ENCODE measurements at places on chromosomes 11 and 22. TPM values are rescaled to one million over a fixed set of nuclear protein-coding genes. Genes with fewer than 3 reads are reported as not detected.

Gene SORL1
- 31.9 TPM for polyA plus RNA-seq

Gene DENND6B
- 15.7 TPM for polyA plus RNA-seq

Gene NEFH
- polyA plus RNA-seq: 4.1 TPM

Gene CD3E
- polyA plus RNA-seq: 2.5 TPM

Gene WBP2NL
- 3.3 TPM for polyA plus RNA-seq

GRCh38 chr11:82959987-82960778, 58.6 kb downstream of the DDIAS start:
- DNase-seq: no peak

- no peak for DNase-seq
Observed at GRCh38 chr11:121656328-121657090, 203.7 kb upstream of the SORL1-AS1 start.

DNA sequence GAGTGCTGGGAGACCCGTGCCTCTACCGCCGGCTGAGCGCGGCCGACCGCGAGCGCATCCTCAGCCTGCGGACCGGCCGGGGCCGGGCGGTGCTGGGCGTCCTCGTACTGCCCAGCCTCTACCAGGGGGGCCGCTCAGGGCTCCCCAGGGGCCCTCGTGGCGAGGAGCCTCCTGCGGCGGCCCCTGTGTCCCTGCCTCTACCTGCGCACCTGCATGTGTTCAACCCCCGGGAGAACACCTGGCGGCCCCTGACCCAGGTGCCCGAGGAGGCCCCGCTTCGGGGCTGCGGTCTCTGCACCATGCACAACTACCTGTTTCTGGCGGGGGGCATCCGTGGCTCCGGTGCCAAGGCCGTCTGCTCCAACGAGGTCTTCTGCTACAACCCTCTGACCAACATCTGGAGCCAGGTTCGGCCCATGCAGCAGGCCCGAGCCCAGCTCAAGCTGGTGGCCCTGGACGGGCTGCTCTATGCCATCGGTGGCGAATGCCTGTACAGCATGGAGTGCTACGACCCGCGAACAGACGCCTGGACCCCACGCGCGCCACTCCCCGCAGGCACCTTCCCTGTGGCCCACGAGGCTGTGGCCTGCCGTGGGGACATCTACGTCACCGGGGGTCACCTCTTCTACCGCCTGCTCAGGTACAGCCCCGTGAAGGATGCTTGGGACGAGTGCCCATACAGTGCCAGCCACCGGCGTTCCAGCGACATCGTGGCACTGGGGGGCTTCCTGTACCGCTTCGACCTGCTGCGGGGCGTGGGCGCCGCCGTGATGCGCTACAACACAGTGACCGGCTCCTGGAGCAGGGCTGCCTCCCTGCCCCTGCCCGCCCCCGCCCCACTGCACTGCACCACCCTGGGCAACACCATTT, 3.5 kb downstream of the KLHDC7B start:
- no peak for DNase-seq

DNA sequence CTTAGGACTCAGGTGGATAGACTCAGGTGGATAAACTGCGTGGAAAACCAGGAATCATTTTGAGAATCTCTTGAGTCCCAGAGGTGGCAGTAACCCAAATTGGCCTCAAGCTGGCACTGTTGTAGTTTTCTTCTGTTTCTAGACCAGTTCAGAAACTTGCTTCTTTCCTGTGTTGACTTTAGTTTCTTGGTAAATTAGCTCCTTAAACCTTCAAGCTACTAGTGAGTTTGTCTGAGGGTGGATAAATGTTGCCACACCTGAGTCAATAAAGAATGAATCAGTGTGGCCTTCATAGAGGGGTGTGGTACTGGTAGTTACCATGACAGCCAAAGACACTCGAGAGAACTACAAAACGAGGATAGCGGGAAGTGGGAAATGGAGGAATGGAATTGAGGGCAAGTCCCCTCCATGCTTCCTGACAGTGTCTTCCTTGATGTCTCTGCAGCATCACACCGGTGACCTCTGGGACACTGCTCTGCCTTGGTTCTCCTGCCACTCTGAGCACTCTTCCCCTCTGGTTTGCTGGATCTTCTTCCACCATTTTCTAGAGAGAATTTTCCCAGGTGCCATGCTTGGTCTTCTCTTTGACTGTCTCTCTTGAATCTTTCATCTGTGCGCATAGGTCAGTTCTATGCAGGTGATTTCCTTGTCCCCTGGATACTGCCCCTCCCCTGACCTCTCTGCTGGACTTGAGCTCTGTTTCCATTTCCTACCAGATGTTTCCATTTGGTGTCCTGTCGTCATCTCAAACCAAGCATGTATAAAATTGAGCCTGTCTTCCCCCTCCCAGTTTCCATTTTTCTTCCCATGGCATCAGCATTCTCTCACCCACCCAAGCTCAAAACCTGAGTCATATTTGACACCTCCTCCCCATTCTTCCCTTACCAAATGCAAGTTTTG, 7.2 kb downstream of the POLD4 start:
- DNase-seq: no peak

DNA sequence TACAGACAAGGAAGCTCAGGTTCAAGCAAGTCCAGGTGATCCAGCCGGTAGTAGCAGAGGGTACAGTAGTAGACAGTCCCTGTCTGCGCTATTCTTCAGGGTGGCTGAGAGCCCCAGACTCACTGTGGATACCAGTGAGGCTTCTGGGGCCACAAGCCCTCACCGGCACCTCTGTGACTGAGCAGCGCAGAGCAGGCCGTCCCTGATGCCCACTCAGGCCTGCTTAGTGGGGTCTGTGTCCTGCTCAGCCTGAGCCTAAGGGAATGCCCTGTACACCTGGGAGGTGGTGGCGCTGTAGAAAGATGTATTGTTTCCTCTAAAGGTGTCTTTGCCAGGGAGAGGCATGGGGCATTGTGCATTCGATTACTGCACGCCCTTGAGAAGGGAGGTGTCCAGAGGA, 143.8 kb downstream of the CACNA1I start:
- no peak for DNase-seq

DNA sequence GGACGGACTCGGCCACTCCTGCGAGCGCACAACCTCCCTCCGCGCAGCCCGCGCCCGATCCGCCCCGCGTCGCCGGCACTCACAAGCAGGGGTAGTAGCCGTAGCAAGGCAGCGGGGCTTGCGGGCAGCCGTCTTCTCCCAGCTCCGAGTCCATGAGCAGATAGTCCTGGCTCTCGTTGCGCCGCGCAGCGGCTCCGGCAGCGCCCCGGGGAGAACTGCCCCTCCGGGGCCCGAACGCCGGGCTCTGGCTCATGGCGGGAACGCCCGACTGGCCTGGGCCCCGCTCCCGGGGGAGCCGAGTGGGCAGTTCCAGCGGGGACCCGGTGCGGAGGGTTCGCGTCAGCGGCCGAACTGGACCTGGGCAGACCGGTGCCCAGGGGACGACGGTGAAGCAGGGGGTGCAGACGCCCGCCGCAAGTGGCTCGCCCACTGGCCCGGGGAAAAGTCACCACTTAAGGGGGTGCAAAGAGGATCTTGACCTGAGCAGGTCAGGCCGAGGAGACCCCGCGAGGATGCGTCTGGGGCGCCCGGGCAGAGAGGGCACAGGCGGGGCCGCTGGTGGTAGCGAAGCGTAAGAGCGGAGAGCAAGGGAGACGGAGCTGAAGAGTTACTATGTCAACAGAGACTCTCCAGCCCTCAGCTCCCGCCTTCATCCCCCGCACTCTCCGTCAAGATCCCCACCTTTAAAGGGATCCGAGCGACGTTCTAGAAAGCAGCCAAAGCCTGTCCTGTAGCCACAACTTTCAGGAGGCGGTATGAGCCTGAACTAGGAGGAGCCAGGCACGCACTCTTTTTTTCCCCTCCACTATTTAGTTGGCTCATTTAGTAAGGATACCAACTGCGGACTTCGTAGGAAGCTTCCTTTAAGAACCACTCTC, at the start of gene TRPC6:
Gene TRPC6, minus strand, starts transcription at position 757 of the 878 bp plus-strand sequence. Its CDS starts 504 bp downstream, at position 253.
- peak; percentile 57 for DNase-seq

GRCh38 chr11:119169282-119169719, 776 bp downstream of the NLRX1 start:
- peak; percentile 29 for DNase-seq

DNA sequence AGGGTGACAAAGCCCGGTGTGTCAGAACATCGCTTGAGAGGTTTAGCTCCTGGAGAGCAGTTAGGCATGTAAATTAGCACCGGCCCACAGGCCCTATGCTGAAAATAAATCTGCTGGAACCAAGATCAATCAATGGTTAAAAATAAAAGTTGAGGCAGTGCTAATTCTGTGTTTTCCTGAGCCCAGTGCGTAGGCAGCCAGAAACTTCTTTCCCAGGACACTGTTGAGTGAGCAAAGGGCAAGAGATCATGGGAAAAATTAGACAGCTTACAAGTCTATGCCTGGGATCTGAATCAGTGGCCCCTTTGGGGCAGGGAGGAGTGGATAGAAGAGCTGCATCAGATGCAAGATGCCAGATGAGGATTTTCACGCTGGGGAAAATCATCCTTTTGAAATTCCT, 539.2 kb downstream of the BUD13 start:
- no peak for DNase-seq

DNA sequence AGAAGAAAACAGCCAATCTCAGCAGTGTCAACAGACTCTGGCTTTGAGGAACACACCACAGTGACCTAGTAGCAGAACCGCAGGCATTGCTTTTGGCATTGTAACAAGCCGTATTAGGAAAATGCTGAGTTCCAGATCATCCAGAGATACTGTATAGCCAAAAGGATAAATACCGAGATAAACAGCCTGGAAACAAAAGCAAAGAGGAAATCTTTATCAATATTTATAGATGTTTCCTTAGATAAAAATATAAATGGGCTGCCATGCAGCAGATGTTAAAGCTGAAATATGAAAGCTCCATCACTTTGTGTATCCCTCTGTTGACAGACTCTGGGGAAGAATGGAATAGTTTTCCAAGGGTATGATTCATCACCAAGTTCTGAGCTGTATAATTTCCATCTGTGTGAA, 98.9 kb upstream of the TP53AIP1 start:
- DNase-seq: no peak
